ENCODE measurements at places on chromosomes 11 and 22. TPM values are rescaled to one million over a fixed set of nuclear protein-coding genes. Genes with fewer than 3 reads are reported as not detected.

Gene MYOD1
- total RNA-seq = not detected

Gene ANO1
- not detected for total RNA-seq

Gene CCDC73
- total RNA-seq = not detected

Gene CARD18
- total RNA-seq = not detected

Gene SGSM1
- total RNA-seq = 0.14 TPM

Gene EHF
- total RNA-seq = not detected

Gene SMIM35
- total RNA-seq = 0.36 TPM

DNA sequence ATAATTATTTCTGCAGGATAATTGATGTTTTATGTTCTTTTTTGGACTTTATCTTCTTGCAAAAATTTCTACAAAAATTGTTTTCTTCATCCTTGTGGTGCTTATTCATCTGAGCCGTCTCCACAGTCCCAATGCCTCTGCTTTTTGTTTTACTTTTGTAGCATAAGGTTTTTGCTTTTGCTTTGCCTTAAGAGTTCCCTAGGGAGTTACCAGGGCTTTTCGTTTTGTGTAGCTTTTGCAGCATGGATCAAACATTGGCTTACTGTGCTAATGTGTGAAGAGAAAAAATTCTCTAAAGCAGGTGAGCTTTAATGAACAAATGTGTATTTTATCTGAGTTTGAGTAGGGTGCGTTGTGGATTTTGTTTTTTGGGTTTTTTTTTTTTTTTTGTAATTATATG lies 11.8 kb downstream of the XBP1 start:
- DNase-seq = no peak

DNA sequence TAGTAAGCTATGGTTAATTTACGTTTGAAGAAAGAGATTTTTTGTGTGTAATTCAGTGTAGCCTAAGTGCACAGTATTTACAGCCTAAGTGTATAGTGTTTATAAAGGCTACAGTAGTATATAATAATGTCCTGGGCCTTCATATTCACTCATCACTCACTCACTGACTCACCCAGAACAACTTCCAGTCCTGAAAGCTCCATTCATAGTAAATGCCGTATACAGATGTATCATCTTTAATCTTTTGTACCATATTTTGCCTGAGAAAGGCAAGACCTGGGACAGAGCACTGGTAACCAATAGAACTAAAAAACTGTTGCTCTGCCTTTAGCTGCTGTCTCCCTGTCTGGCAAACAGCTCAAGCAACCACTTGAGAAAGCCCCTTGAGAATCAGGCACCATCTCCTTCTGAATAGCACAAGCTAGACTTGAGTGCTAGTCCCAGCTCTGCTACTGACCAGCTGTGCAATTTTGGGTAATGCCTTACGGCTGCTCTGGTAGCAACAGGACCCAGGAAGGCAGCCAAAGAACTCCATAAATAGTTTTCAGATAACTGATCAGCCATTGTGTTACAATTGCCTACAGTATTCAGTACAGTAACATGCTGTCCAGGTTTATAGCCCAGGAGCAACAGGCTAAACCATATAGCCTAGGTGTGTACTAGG lies 131.3 kb downstream of the KCNC1 start:
- DNase-seq = no peak

DNA sequence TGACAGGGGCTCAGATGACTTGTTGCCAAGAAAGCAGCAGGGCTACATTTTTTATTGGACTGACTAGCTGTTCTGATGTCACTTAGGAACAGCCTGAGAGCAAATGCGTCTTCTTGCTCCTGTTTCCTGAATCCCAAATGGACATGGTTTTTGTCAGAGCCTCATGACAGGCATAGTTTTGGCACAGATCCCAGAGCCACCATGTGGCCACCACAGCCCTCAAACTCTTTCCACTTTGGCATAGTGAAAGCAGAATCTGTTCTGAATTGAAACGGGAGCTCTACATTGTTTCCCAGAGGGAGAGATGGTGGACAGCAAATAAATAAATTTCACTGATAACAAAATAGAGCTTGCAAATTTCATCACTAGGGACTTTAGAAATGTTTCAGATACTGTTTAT lies 222.2 kb downstream of the C11orf87 start:
- no peak for DNase-seq

DNA sequence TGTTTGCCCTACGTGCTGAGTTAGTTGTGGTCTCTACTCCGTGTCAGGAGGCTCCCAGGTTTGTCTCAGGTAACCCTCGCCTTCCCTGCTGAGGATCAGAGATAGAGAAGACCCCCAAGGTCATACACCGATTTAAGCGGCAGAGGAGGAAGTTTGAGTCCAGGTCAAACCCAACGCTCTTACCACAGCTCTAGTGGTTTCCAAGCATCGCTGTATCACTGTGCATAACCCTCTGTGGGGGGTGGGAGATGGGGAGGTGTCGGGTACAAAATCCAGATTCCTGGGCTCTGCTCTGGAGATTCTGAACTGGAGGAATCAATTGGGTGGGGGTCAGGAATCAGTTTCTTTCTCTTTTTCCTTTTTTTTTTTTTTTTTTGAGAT lies 627 bp downstream of the DNAJC4 start:
- DNase-seq = no peak

GRCh38 chr11:73403541-73403940 lies 27.3 kb downstream of the RELT start:
- DNase-seq = no peak

DNA sequence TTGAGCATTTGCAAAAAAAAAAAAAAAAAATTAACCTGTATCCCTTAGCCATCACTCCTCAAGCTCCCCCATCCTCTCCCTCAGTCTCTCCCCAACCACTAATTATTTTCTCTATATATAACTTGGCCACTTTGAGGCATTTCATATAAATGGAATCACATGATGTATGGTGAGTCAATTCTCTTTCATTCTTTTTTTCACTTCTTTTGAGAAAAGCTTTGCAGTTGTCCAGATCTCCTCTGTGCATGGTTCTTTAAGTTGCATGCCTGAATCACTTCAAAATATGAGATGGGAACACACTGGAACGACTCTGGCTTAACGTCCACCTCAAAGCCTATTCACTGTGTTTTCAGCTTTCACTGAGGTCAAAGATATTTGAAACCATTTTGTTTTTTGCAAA lies 40.7 kb downstream of the SHANK2 start:
- no peak for DNase-seq

- no peak for DNase-seq
Observed at GRCh38 chr11:28470180-28470579, 362.0 kb downstream of the METTL15 start.

GRCh38 chr11:129992161-129992944 lies 10.3 kb downstream of the PRDM10 start:
- DNase-seq = peak; percentile 48

- no peak for DNase-seq
Observed at GRCh38 chr11:124769806-124770774, 8.0 kb upstream of the ESAM start.

DNA sequence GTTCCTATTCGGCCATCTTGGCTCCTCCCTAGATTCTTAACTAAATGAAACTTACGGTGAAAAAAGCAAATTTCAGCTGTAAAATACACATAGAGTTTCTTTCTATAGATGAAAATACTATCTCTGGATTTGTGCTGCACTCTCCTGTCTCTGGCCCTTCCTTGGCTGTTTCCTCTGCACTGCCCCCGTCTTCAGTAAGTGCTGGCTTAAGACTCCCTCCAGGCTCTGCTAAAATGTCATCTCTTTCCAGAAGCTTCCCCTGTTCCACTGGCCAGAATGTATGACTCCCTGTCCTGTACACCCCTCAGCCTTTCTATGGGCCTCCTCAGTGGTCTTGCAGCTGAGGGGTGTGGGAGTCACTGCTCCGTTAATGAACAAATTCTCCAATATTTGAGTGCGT lies 109.1 kb upstream of the NARS2 start:
- DNase-seq = no peak
